Stimulated activated CD8-positive, alpha-beta memory T cell treated with anti-CD3 and anti-CD28 coated beads, Interleukin-7, amount 100 ng/mL, for 1 hour (primary cell): ENCODE measurements at places on chromosomes 4 and X.

DNA sequence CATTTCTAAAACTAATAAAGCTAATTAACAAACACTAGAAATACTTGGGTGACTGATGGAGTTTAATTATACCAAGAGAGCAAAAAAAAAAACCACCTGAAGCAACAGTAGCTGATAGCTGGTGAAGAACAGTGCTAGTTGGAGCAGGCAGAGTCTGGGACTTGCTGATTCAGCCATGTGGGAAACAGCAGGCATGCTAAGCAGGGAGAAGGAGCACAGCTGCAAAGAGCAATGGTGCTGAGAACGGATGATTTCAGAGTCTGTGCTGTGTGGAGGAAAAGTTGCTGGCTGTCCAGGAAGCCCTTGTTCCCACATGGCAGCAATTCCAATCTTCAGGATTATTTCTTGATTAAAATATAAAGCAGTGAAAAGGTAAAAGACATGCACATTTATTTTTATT is 68.8 kb downstream of the NPY1R start:
- DNase-seq = no peak

GRCh38 chr4:83631066-83631465 is 95.2 kb downstream of the GPAT3 start:
- no peak for DNase-seq

DNA sequence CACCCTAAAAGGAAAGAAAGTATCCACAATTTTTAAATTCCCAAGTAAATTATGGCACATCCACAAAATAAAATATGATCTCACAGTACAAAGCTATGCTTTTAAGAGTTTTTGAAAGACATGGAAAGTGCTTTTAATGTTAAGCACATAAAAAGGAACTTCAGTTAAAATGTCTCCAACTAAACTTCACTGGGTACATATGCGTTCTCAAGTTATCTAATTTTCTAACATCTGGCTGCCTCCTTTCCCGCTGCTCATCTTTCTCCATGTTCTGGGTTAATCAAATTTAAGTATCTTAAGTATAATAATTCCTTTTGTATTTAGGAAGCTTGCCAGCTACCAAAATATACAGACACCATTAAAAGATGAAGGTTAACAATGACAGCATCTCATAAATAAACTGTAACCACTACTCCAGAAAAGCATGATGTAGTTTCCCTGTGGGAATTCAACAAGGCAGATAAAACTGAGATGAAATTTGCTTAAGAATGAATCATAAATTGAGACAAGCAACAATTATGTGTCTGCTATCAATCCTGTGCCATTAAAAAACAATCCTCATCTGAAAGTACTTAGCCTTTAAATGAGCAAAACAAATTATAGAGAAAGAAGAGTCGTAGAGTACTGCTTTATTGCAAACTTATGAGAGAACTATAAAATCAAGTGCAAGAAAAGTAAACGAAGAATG is 25.1 kb downstream of the PRSS12 start:
- DNase-seq = no peak

DNA sequence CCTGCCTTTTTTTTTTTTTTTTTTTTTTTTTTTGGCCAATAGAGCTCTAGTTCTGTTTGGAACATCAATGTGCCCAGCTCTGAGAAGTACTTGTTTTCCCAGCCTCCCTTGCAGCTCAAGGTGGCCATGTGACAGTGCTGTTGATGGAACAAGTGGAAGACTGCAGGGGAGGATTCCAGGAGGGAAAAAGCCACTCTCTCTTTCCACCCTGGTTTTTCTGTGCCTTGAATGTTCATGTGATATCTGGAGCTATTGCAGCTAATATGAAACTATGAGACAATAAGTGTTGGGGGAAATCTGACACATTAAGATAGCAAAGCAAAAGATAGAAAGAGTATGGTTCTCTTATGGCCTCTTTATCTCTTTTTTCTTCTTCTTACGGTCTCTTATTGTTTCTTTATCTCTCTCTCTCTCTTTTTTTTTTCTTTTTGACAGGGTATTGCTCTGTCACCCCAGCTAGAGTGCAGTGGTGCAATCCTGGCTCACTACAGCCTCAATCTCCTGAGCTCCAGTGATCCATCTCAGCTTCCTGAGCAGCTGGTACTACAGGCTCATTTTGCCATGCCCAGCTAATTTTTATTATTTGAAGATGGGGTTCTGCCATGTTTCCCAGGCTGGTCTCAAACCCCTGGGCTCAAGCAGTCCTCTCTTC is 192.0 kb upstream of the LNX1 start:
- no peak for DNase-seq

DNA sequence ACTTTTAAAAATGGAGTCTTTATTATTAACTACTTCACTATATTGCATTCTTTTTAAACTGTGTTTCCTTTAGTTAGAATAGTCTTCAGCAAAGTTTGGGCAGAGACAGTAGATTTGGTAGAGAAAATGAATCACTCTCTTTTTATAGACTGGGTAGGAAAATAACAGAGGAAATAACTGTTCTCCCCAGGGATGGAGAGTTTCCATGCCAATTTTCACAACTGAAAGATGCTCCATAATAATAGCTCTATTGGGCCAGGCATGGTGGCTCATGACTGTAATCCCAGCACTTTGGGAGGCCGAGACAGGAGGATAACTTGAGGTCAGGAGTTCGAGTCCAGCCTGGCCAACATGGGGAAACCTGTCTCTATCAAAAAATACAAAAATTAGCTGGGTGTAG is 13.1 kb downstream of the HSD17B13 start:
- no peak for DNase-seq
